ENCODE measurements at places on chromosomes 16 and 17.

- DNase-seq, result no peak
These were observed 19.3 kb downstream of the SOCS1 start for GRCh38 chr16:11236461-11237254.

DNA sequence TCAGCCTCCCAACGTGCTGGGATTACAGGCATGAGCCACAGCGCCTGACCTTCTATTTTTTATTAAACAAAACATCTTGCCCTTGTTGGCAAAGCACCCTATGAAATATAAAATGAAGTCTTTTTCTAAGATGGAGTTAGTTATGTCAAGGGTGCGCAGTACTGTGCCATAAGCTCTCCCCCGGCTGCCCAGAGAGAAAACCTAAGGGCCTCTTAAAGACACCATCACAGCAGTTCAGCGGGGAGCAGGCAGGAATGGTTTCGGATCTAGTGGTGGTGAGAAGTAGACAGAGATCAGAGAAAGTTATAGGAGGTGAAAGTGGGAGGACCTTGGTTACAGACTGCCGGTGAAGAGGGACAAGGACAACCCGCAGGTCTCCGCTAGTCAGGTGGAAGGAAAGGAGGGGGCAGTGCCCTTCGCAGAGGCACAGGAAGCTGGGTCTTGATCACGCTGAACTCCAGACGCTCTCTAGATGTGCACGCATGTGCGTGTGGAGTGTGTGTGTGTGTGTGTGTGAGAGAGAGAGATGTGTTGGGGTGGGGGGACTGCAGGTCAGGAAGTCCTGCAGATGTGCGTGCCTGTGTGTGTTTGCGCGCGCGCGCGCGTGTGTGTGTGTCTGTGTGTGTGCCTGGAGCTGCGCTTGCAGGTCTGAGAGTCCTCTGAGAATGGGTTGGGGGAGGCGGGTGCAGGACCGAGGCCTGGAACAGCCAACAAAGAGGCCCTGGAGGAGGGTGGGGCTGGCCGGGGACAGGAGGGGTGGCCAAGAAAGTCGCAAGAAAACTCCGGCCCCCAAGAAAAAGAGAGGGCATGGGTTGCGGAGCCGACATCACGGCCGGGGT is 748 bp upstream of the CMTM3 start:
- no peak for DNase-seq

GRCh38 chr16:799111-799947 is 1.2 kb downstream of the GNG13 start:
- no peak for DNase-seq

GRCh38 chr16:3475604-3476375 is 19.5 kb downstream of the C16orf90 start:
- DNase-seq, result no peak

DNA sequence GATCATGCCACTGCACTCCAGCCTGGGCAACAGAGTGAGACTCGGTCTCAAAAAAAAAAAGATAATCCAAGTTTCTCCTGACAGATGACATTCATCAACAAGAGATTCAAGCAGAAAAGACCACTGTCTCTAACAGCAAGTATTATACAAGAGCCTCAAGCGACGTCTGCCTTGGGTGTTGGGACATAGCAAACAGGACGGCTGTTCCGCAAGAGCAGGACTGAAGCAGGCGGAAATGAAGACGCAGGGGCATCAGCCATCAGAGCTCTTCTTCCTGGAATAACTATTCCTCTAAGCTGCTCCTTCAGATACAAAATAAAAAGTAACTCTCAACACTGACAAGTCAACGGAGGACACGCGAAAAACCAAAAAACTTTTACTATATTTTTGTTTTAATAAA is 54.0 kb downstream of the ANKRD11 start:
- no peak for DNase-seq

DNA sequence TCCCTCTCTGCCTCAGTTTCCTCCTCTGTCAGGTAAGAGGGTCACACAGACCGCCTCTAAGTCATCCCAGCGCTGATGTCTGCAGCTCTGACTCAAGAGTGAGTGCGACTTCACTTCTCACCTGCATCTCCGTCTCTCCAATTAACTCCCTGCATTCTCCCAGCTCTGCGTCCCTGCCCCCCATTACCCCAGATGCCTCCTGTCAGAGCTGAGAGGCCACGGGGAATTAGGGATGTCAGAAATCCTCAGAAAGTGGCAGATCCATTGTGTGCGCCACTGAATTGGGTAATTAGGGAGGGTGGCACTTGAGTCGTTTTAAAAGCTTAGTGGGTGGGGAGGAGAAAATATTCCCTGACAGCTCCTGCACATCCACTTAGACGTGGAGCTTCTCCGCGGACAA is 885.4 kb upstream of the EEF2KMT start:
- no peak for DNase-seq

- no peak for DNase-seq
These were observed 16.2 kb upstream of the IL17C start for GRCh38 chr16:88622125-88622524.

- DNase-seq, result no peak
These were observed 23.8 kb downstream of the ENGASE start for GRCh38 chr17:79098282-79098867.

Data from NCI-H2081 treated with DMSO at 0.1 percent for 48 hours (cell line).